ENCODE measurements at places on chromosomes 6 and 20.

GRCh38 chr6:4973982-4974745 lies 29.7 kb downstream of the RPP40 start:
- H3K4me3 ChIP-seq = no peak overlapping the region
- H3K36me3 ChIP-seq = peaks cover 1% of the 10 kb centered on the region
- no peak overlapping the region for H3K27ac ChIP-seq
- no peak for DNase-seq
- H3K27me3 ChIP-seq = peaks cover 8% of the 10 kb centered on the region

GRCh38 chr20:38217791-38218565 lies 42.6 kb downstream of the KIAA1755 start:
- no peak overlapping the region for H3K4me3 ChIP-seq
- H3K4me1 ChIP-seq = no peaks in the 10 kb centered on the region
- H3K27ac ChIP-seq = no peak overlapping the region
- no peaks in the 10 kb centered on the region for H3K36me3 ChIP-seq
- H3K27me3 ChIP-seq = peaks cover 12% of the 10 kb centered on the region

- H3K4me1 ChIP-seq = peaks cover 40% of the 10 kb centered on the region
- peak overlapping the region; percentile 4 for H3K27ac ChIP-seq
- H3K27me3 ChIP-seq = no peaks in the 10 kb centered on the region
- H3K36me3 ChIP-seq = no peaks in the 10 kb centered on the region
Measured at GRCh38 chr20:33566781-33567603, 77.1 kb downstream of the CBFA2T2 start.

GRCh38 chr6:11774426-11774825 lies 4.2 kb downstream of the ADTRP start:
- peaks cover 17% of the 10 kb centered on the region for H3K27me3 ChIP-seq
- peaks cover 13% of the 10 kb centered on the region for H3K4me1 ChIP-seq
- H3K4me3 ChIP-seq = no peak overlapping the region
- H3K27ac ChIP-seq = no peak overlapping the region
- H3K36me3 ChIP-seq = no peaks in the 10 kb centered on the region

- DNase-seq = no peak
- H3K4me3 ChIP-seq = no peak overlapping the region
- H3K36me3 ChIP-seq = no peaks in the 10 kb centered on the region
- H3K27me3 ChIP-seq = no peaks in the 10 kb centered on the region
- H3K27ac ChIP-seq = no peak overlapping the region
- no peaks in the 10 kb centered on the region for H3K4me1 ChIP-seq
Measured at GRCh38 chr6:160737934-160738333, 35.9 kb downstream of the PLG start.

Measured in progenitor cell of endocrine pancreas (in vitro differentiated cells).